ENCODE measurements at places on chromosomes 4 and X. TPM values are rescaled to one million over a fixed set of nuclear protein-coding genes. Genes with fewer than 3 reads are reported as not detected.

The PRSS12 gene
- 0.49 TPM for total RNA-seq

The CXCL13 gene
- 0.18 TPM for total RNA-seq

The YY2 gene
- 1.0 TPM for total RNA-seq

The FAT1 gene
- 11.5 TPM for total RNA-seq

The SYNPO2 gene
- total RNA-seq: 2,452 TPM

The BDH2 gene
- total RNA-seq: 16.5 TPM

The CT45A7 gene
- not detected for total RNA-seq

The TMEM156 gene
- not detected for total RNA-seq

The MAGEB2 gene
- total RNA-seq: not detected

The CPE gene
- 26.5 TPM for total RNA-seq

The MAGEA6 gene
- total RNA-seq: not detected

The ATP2B3 gene
- total RNA-seq: not detected

The ZNF630 gene
- 0.48 TPM for total RNA-seq

The ADAM29 gene
- not detected for total RNA-seq

The GJB1 gene
- not detected for total RNA-seq

The CDKN2AIP gene
- 8.8 TPM for total RNA-seq

The FOXR2 gene
- not detected for total RNA-seq

The LEF1 gene
- 0.37 TPM for total RNA-seq

The TEX13A gene
- not detected for total RNA-seq

The ACE2 gene
- total RNA-seq: 0.19 TPM

The CENPE gene
- 0.42 TPM for total RNA-seq

The IL13RA2 gene
- total RNA-seq: not detected

The ARL13A gene
- total RNA-seq: not detected
